Hepatocyte (in vitro differentiated cells): ENCODE measurements at places on chromosomes 11 and 22. TPM values are rescaled to one million over a fixed set of nuclear protein-coding genes. Genes with fewer than 3 reads are reported as not detected.

DNA sequence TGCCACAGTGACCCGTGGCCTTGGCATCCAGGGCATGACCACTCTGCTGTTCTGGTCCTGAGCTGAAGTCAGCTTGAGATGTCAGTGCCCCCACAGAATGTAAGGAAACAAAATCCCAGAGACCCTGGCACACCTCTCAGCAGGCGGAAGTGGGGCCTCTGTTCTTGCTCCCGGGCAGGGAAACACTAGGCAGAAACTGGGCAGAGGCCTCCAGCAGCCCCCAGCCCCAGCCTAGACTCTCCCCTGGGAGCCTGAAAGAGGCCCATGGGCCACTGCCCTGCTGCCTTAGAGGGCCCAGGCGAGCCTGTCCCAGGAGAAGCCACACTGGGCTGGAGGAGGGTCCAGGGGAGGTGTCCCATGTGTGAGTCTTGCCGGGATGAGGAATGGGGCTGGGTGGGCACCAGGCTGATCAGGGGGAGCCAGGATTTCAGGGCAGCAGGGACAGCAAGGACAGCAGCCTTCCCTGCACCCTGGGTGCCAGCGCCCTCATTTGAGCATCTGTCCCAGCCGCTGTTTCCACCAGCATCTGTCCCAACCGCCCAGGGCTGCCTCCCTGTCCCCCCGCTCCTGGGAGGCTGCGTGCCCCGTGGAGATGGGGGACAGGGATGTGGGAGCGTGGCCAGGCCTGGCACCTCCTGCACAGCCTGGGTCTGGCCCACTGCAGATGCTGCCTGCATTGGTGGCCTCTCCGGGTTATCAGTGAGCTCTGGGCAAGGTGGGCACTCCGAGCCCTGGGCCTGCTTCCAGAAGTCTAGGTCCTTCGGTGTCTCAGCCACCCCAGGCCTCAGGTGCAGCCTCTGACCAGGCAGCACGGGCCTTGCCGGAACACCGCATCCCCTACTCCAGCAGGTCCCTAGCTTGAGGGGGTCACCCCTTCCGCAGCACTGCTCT lies 1072.4 kb downstream of the BRD1 start:
- no peaks in the 10 kb centered on the region for H3K27me3 ChIP-seq
- H3K36me3 ChIP-seq = no peaks in the 10 kb centered on the region
- H3K4me1 ChIP-seq = no peaks in the 10 kb centered on the region
- peak; percentile 2 for DNase-seq
- no peak overlapping the region for H3K27ac ChIP-seq
- no peak overlapping the region for H3K4me3 ChIP-seq

DNA sequence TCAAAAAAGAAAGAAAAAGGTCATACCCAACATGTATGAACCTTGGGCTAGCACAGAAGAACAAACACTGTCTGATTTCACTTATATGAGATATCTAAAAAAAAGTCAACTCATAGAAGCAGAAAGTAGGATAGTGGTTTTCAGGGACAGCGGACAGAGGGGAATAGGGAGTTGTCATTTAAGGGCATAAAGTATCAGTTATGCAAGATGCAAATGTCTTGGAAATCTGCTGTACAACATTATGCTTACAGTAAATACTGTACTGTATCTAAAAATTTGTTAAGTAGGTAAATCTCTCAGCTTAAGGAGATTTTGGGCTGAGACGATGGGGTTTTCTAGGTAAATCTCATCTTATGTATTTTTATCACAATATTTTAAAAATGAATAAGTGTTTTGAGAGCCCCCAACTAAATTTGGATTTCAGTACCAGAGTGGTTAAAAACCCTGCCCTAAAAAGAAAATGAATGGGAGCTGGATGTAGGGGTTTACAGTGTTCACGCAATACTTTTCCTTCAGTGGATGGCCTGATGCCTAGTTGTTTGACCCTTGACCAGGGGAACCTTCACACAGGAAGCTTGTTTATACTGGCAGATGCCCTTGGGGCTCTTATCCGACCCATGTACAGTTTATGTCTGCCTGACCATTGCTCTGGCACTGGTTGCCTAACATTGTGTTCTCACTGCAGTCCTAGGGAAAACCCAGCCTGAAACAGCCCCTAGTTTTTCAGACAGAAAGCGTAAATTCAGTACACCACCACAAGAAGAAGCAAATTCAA lies 34.8 kb downstream of the SLC22A9 start:
- no peak overlapping the region for H3K27ac ChIP-seq
- H3K36me3 ChIP-seq = no peaks in the 10 kb centered on the region
- no peaks in the 10 kb centered on the region for H3K4me1 ChIP-seq
- H3K4me3 ChIP-seq = no peak overlapping the region
- peak; percentile 10 for DNase-seq
- no peaks in the 10 kb centered on the region for H3K27me3 ChIP-seq

DNA sequence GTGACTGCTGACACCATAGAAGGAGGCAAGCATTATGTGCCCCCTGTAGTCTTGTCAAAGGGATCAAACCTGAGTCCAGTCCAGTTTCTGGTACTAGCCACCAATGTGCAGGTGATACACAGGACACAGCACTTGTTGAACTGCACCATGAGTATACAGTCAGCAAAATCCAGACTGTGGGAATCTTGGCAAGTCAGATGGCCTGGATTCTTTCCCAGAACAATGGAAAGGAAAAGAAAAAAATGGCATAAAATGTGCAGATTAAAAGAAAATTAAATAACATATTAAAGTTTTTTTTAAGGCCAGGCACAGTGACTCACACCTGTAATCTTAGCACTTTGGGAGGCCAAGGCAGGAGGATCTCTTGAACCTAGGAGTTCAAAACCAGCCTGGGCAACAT lies 16.8 kb downstream of the CRY2 start:
- H3K27me3 ChIP-seq = no peaks in the 10 kb centered on the region
- H3K36me3 ChIP-seq = peaks cover 8% of the 10 kb centered on the region
- peaks cover 5% of the 10 kb centered on the region for H3K4me1 ChIP-seq
- no peak for DNase-seq
- H3K4me3 ChIP-seq = no peak overlapping the region
- no peak overlapping the region for H3K27ac ChIP-seq

- no peaks in the 10 kb centered on the region for H3K27me3 ChIP-seq
- H3K36me3 ChIP-seq = no peaks in the 10 kb centered on the region
- peak overlapping the region; percentile 76 for H3K27ac ChIP-seq
- peaks cover 7% of the 10 kb centered on the region for H3K4me1 ChIP-seq
Measured at GRCh38 chr11:74696939-74697675, 34.1 kb downstream of the CHRDL2 start.

- no peaks in the 10 kb centered on the region for H3K27me3 ChIP-seq
- peak; percentile 77 for DNase-seq
- no peaks in the 10 kb centered on the region for H3K36me3 ChIP-seq
Measured at GRCh38 chr11:64409707-64410403, 50.9 kb downstream of the RPS6KA4 start.

DNA sequence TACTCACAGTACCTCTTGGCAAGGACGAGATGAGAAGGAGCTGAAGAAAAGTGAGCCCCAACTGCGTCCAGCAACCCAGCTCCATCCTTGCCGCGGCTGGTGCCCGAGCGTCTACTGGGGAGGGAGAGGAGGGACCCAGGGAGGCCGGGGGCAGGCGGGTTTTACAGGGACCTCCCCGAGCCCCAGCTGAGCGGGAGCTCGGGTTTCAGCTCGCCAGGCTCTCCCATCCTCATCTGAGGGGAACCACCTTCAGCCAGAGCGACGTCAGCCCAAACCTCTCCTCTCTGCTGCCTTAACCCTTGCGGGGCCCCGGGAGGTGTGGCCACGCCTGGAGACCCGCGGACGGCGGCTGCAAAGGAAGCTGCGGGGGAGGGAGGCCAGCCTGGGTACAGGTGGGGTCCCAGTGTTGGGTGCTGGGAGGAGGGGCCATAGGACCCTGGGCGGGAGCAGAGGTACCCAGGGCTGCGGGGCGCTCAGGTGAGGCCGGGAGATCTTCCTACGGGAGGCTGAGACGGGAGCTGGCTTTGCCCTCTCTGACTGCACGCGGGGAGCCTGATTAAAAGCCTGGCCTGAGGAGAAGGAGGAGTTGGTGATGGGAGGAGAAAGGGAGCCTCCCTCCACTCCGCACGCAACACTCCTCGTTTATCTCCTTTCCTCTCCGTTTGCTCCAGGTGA lies at the start of gene PAMR1:
PAMR1 (minus strand) TSS at position 116 of the 675 bp plus-strand sequence; CDS start at position 85, 31 bp downstream.
- peak within 1 kb of the TSS; percentile 12 for H3K27ac ChIP-seq
- DNase-seq = peak; percentile 75
- peaks cover 32% of the 10 kb centered on the region for H3K4me1 ChIP-seq
- H3K36me3 ChIP-seq = no peaks in the 10 kb centered on the region

GRCh38 chr11:19429108-19429760 lies 188.5 kb upstream of the E2F8 start:
- H3K4me1 ChIP-seq = no peaks in the 10 kb centered on the region
- no peaks in the 10 kb centered on the region for H3K36me3 ChIP-seq
- H3K27me3 ChIP-seq = no peaks in the 10 kb centered on the region
- H3K4me3 ChIP-seq = no peak overlapping the region

Gene CDC42EP1
- 31.4 and 34.6 TPM in 2 replicates for total RNA-seq

- H3K27ac ChIP-seq = peak overlapping the region; percentile 71
- no peaks in the 10 kb centered on the region for H3K27me3 ChIP-seq
Measured at GRCh38 chr11:10350334-10350733, 45.5 kb downstream of the ADM start.

GRCh38 chr11:41789376-41789775 lies 329.9 kb upstream of the LRRC4C start:
- no peaks in the 10 kb centered on the region for H3K27me3 ChIP-seq
- no peak for DNase-seq
- H3K4me3 ChIP-seq = no peak overlapping the region

- H3K4me1 ChIP-seq = no peaks in the 10 kb centered on the region
- H3K27me3 ChIP-seq = no peaks in the 10 kb centered on the region
- no peak overlapping the region for H3K4me3 ChIP-seq
- H3K27ac ChIP-seq = no peak overlapping the region
- DNase-seq = no peak
- H3K36me3 ChIP-seq = no peaks in the 10 kb centered on the region
Measured at GRCh38 chr11:134358165-134358855, 26.5 kb downstream of the GLB1L2 start.

Gene CD3E
- not detected in 2 replicates for total RNA-seq

- no peaks in the 10 kb centered on the region for H3K36me3 ChIP-seq
- H3K4me1 ChIP-seq = no peaks in the 10 kb centered on the region
- no peak overlapping the region for H3K27ac ChIP-seq
- no peaks in the 10 kb centered on the region for H3K27me3 ChIP-seq
- DNase-seq = no peak
Measured at GRCh38 chr22:49776891-49777290, 50.8 kb downstream of the BRD1 start.

Gene SC5D
- total RNA-seq = 164 and 166 TPM in 2 replicates

GRCh38 chr22:29305836-29306174 lies 645 bp upstream of the GAS2L1 start:
- no peak for DNase-seq
- no peaks in the 10 kb centered on the region for H3K36me3 ChIP-seq
- no peak overlapping the region for H3K4me3 ChIP-seq
- H3K27ac ChIP-seq = no peak overlapping the region
- no peaks in the 10 kb centered on the region for H3K27me3 ChIP-seq
- H3K4me1 ChIP-seq = peaks cover 11% of the 10 kb centered on the region

Gene SELENOO
- 27.3 and 31.6 TPM in 2 replicates for total RNA-seq

- no peaks in the 10 kb centered on the region for H3K36me3 ChIP-seq
- H3K4me1 ChIP-seq = peaks cover 39% of the 10 kb centered on the region
- H3K4me3 ChIP-seq = no peak overlapping the region
- no peak for DNase-seq
- H3K27me3 ChIP-seq = no peaks in the 10 kb centered on the region
Measured at GRCh38 chr22:30305519-30305905, 16.2 kb upstream of the CASTOR1 start.

GRCh38 chr11:10866893-10867331 lies 9.1 kb upstream of the ZBED5 start:
- no peaks in the 10 kb centered on the region for H3K36me3 ChIP-seq
- peak; percentile 54 for DNase-seq

GRCh38 chr11:95776859-95777258 lies 12.7 kb downstream of the FAM76B start:
- H3K27me3 ChIP-seq = no peaks in the 10 kb centered on the region
- no peaks in the 10 kb centered on the region for H3K4me1 ChIP-seq
- DNase-seq = no peak

Gene PRR33
- not detected in 2 replicates for total RNA-seq

Gene PGM2L1
- total RNA-seq = 10.0 and 12.6 TPM in 2 replicates

DNA sequence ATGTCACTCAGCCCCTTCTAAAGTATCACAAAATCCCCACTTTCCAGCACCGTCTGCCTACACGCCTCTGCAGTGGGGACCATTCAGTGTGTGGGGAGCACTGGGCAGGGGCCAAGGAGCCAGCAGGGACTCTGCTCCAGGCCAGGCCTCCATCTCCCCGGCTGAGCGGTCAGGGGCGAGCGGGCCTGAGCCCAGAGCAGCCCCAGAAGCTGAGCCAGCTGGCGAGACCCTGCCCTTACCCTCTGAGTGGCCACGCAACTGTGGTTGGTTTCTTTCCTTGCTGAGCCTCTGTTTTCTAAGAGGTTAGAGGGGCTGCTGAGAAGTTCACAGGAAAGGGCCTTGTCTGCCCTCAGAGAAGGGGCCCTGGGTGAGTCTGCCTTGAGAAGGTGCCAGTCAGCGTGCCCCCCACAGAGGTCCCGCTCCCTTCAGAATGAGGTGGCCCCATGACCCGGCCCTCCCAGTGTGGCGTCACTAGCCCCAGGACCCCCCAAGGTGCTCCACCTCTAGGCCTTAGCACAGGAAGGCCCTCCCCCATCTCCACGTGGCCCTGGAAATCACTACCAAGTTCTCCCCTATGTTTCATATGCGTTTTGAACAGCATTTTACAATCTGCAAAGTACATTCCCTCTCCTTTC lies 46.9 kb downstream of the WNT11 start:
- H3K27me3 ChIP-seq = no peaks in the 10 kb centered on the region
- H3K27ac ChIP-seq = no peak overlapping the region
- peaks cover 44% of the 10 kb centered on the region for H3K4me1 ChIP-seq
- DNase-seq = no peak
- no peaks in the 10 kb centered on the region for H3K36me3 ChIP-seq
- no peak overlapping the region for H3K4me3 ChIP-seq

- H3K27me3 ChIP-seq = no peaks in the 10 kb centered on the region
- H3K36me3 ChIP-seq = no peaks in the 10 kb centered on the region
- DNase-seq = no peak
- H3K4me1 ChIP-seq = no peaks in the 10 kb centered on the region
Measured at GRCh38 chr11:20451568-20451967, 64.1 kb downstream of the PRMT3 start.

DNA sequence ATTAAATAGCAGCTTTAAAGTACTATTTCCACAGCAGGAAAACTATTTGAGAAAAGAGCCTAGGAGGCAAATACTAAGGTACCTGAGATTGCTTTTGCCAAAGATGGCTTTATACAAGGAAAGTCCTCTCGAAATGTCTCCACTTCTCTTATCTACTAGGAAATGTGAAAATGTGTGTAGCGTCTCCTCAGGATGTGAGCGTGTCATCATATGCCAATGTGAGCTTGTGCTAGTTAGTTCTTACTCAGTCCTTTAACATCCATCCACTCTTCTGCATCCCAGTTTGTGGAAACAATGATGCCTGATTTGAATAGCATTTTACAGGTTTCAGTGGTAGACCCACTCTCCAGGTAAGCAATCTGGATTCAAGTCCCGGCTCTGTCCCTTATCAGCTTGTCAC lies 421.0 kb downstream of the DYNC2H1 start:
- no peaks in the 10 kb centered on the region for H3K27me3 ChIP-seq
- no peaks in the 10 kb centered on the region for H3K36me3 ChIP-seq
- H3K27ac ChIP-seq = no peak overlapping the region
- peaks cover 5% of the 10 kb centered on the region for H3K4me1 ChIP-seq
- no peak for DNase-seq

- DNase-seq = peak; percentile 67
- peaks cover 5% of the 10 kb centered on the region for H3K4me1 ChIP-seq
- H3K27ac ChIP-seq = no peak overlapping the region
- H3K27me3 ChIP-seq = no peaks in the 10 kb centered on the region
- H3K4me3 ChIP-seq = no peak overlapping the region
Measured at GRCh38 chr11:119567688-119568582, 145.0 kb upstream of the THY1 start.
